AG04449 (cell line): ENCODE measurements at places on chromosomes 6 and 20.
A peak's percentile ranks its signal among the peaks of the same experiment; 100 is the strongest.

DNA sequence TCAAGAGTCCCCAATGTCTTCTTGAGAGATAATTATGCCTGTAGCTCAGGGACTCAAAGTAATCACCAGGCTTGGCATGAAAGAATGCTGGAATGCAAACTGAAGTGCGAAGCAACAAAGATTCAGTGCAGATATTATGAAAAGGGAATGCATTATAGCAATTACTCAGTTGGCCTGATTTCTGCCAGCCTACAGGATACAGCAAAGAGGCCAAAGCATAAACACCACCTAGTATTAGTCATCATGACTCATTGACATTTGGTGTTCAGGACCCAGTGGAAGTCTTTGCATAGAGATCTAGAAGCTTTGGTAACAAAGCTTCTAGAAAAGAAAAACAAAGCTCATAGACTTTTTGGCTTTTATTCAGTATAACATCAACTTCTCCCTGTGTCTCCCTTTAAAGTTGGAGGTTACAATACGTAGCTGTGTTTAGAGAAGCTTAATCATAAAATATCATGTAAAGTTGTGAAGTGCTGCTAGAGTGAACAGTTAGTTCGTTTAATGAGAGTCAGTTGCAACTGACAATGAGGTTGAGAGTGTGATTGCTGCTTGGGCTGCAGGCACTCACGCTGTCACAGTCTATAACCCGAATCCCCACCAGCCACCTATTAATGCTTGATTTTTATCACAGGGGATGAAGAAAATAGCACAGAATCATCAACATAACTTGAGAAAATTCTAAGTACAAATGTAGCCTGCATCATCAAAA is 932.7 kb downstream of the TFAP2A start:
- peak; percentile 81 for DNase-seq

- DNase-seq: no peak
Observed at GRCh38 chr20:48205786-48206185, 420.5 kb upstream of the SULF2 start.

GRCh38 chr6:157558049-157558448 is 177.1 kb downstream of the ZDHHC14 start:
- DNase-seq: no peak

GRCh38 chr6:106446983-106447382 is 86.5 kb downstream of the CRYBG1 start:
- no peak for DNase-seq

- no peak for DNase-seq
Observed at GRCh38 chr6:136035378-136036070, 184.0 kb downstream of the PDE7B start.

DNA sequence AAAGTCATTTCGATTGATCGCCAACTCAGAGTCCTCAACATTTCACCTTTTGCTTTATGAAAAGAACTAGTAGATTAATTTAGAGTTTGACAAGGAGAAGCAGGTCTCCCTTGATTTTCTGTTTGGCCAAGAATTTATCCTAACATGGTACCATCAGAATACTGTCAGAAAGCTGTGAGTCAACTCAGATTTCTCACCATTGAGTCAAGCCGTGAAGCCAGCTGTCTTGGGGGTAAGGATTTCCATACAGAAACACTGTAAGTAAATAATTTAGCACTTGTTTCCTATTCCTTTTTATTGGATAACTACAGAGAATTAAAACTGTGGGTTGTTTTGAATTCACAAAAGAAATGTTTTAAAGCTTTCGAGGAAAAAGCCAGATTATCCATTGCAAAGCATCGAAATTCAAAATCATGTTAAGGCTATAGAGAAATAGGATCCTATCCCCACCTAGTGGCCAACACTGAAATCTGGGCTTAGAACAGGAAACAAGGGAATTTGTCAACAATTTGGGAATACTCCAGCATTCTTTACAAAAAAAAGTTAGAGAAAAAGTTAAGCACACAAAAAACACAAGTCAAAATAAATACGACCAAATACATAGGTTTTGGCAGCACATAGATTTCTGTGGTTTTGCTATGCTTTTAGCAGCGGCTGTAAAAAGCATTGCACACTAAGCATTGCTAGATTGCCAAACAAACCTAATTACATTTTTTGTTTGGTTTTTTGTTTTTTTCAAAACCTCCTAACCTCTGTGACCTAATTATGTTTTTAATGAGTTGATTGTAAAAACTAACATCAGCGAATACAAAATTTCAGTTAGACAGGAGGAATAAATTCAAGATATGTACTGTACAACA is 44.2 kb downstream of the COL11A2 start:
- no peak for DNase-seq

- DNase-seq: no peak
Observed at GRCh38 chr6:149061930-149062329, 255.6 kb upstream of the TAB2 start.

DNA sequence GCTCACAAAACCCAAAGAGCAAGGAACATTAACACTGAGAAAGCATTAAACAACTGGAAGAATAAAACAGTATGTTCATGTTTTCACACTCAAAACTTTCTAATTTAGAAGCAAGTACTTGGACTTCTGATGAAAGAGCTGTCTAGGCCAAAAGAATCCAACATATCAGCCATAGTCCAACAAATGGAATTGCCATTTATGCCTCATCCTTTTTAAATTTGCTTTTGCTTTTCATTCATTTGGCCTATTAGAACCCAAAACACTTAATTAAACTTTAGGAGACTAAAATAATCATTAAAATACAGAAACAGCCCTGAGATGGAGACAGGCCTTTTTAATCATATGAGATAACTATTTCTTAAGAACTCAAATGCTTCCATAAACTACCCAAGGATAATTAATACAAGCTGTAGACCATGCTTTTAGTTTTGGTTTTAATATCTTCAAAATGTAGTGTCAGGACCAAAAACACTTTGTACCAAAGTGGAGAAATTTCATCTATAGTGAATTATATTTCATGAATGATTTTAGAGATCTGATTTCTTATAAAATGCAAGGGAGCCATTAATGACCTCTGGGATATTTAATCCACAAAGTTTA is 166.5 kb downstream of the KIF6 start:
- no peak for DNase-seq

DNA sequence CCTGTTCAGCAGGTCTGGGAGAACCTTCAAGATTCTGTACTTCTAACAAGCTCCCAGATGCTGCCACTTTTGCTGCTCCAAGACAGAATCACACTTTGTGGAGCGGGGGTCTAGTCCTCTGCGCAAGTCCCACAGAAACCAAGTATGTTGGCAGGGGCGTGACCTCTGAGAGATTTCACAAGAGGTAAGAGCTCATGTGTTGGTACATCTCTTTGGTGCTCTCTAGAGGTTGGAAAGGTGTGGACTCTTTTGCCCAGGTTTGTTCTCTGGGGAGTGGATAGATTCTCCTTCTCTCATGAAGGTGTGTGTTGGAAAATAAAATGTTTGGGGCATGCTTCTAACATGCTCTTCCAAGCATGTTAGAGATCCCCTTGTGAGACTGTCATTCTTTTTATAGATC is 340.9 kb upstream of the IRAK1BP1 start:
- no peak for DNase-seq

DNA sequence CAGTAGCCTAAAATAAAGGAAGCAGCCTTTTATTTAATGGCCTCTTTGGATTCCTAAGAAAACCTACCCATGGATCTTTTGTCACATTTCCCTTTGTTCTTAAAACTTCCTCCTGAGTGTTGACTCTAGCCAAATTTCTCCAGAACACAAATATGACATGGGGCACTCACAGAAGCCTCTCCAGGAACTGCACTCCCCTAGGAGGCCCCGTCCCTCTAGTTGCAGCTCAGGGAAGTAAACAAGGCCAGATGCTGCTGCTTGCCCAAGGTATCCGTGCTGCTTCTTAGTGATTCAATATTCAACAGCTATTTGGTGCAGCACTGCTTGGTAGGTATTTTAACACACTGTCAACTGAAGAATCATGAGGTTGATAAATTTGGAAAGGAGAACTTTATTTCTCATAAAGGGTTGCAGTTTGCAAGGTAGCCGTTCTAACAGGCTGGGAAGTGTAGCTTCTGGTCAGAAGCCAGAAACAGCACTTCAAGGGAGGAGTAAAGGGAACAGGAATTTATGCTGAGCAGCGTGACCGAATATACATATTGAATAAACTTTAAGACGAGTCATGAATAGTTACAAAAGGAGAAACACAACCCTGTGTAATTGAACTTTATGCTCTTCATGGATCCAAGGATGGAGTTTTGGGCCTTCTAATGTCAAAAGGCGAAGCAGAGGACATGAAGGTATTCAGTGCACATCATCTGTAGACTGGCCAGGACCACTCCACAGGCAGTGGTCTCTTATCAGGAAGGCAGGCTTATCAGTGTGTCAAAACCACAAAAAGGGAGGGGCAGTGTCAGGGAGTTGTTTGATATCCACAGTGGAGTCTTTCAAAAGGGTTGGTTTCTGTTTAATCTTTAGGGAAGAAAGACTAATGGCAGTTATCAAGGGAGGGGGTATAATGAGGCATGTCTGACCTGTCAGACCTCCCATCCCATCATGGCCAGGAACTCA is 63.3 kb downstream of the CD24 start:
- no peak for DNase-seq

- no peak for DNase-seq
Observed at GRCh38 chr20:16607364-16608276, 34.4 kb upstream of the KIF16B start.

DNA sequence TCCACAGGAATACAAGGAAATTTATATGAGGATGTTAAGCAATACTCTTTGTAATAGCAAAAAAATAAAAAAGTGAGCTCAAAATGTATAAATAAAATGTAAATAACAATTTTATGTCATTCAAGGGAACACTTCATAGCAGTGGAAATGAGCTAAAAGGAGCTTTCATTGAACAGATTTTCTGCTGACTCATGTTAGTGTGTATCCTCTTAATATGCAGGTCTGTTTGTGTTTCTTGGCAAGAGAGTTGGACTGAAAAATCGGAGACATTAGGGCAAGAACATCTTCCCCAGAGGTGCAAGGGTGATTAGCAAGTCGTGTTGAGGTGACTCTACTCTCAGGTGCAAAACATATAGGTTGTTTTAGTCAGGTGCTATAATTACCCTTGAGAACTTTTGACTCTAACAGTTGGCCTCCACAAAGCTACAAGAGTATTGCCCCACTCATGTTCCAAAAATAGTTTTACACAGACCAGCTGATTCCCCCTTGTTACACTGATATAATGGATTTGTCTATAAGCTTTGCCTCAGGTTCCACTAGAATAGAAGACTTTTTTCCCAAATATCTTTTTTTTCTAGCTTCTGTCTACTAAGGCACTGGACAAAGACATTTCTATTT is 702.9 kb downstream of the TENT5A start:
- peak; percentile 3 for DNase-seq

DNA sequence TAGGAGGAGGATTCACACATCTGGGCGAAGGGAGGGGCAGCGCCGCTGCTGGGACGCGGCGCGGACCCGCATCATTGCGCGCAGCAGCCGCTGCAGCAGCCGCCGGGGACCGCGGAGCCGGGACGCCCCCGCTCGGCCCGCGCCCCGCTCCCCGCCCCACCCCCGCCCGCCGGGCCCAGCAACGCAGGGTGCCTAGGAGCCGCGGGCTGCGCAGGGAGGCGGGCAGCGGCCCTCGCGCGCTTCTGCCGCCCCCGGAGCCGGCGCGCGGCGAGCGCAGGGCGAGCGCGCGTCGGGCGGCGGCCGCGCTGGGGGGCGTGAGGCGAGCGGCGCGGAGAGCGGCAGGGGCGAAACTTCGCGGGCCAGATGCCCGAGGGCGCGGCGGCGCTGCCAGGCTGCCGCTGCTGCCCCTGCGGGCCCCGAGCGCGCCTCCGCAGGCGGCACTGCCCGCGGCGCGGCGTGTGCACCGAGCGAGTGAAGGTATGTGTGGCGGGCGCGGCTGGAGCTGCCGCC is at the start of gene NKAIN2:
NKAIN2 (plus strand) TSS at position 362 of the 510 bp plus-strand sequence.
- no peak for DNase-seq

DNA sequence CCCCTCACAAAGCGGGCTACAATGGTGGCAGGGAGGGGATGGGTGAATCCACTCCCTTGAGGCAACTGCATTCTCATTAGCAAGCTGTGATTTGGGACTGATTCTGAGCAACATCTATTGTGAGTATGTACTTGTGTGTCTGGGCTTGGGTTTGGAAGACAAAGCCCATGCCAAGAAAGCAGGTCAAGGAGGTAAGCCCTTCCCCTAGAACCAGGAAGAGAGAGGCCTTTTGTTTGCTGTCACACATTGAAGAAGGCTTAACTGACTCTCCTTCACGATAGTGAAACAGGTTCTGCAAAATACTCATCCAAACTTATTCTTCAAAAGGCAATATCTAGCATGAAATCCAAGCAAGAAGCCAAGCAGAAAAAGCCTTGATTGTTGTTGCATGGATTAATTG is 403.1 kb upstream of the ID4 start:
- DNase-seq: no peak

DNA sequence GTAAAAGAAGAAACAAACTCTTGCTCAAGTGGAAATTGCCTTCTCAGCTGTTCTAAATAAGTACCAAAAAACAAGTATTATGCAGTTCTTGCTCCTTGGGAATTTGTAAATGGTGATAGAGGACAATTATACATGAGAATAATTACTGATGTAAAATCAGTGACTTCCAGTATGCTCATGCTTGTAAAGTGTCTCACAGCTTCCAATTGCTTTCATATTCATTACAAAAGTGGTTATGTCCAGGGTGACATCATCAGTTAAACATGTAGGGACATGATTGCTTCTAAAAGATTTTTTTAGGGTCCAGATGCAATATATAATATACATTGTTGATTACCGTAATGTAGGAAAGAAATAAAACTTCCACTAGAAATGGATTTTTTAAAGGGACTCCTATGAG is 122.8 kb upstream of the B3GAT2 start:
- no peak for DNase-seq

DNA sequence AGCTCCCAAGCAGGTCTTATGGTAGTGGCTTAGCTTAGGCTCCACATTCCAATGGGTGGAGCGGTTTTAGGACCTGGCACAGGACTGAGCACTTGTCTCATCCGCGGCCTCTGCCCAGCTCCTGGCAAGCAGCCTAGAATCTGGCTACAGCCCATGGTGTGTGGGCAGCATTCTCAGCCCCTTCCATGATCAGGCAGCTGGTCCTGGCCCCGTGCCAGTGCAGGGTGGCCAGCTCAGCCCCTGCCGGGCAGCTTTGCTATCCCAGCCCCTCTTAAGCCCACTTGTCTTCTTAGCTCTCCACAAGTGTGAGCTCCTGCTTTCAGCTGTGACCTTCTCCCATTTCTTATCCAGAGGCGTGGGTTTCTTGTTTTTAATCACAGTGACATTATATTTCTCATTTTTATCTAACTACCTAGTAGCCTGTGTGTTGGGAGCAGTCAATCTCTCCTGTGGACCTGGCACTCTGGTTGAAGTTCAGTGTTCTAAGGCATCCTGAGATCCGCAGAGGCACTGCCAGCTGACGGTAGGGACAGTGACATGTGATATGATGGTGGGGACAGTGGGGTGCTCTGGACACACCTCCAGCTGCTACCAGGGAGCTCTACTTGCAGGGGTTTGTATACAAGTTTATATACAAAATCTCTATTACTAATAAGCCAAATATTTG is 119.9 kb upstream of the PRND start:
- no peak for DNase-seq
